ENCODE measurements at places on chromosomes 1 and 21. TPM values are rescaled to one million over a fixed set of nuclear protein-coding genes. Genes with fewer than 3 reads are reported as not detected.

HMGCS2 gene
- total RNA-seq, result not detected

MCOLN3 gene
- total RNA-seq, result not detected

VHLL gene
- total RNA-seq, result not detected

WNT4 gene
- total RNA-seq, result 0.13 TPM

DOP1B gene
- 5.9 TPM for total RNA-seq

NR0B2 gene
- total RNA-seq, result not detected

AMY1B gene
- total RNA-seq, result not detected

PLA2G4A gene
- total RNA-seq, result 18.9 TPM

SELP gene
- total RNA-seq, result 1.8 TPM

KLF18 gene
- not detected for total RNA-seq

CLCA1 gene
- not detected for total RNA-seq

VASH2 gene
- total RNA-seq, result 0.14 TPM

GPR25 gene
- not detected for total RNA-seq

OR14A2 gene
- not detected for total RNA-seq

RXFP4 gene
- 0.14 TPM for total RNA-seq

KAZN gene
- total RNA-seq, result 0.85 TPM

ALX3 gene
- total RNA-seq, result not detected

TRABD2B gene
- not detected for total RNA-seq

UTS2 gene
- not detected for total RNA-seq

HSF2BP gene
- total RNA-seq, result 0.53 TPM

LCK gene
- total RNA-seq, result 0.26 TPM

HAPLN2 gene
- not detected for total RNA-seq

FBLIM1 gene
- 321 TPM for total RNA-seq

MTARC1 gene
- 0.73 TPM for total RNA-seq

SLC26A9 gene
- not detected for total RNA-seq

PDZK1 gene
- 0.14 TPM for total RNA-seq

CD1C gene
- not detected for total RNA-seq

BTBD19 gene
- total RNA-seq, result 6.6 TPM

IFFO2 gene
- 24.5 TPM for total RNA-seq

CAMK1G gene
- not detected for total RNA-seq

CLIC6 gene
- not detected for total RNA-seq

TDRD10 gene
- total RNA-seq, result 3.8 TPM

MIXL1 gene
- total RNA-seq, result not detected

USH2A gene
- not detected for total RNA-seq

WDR77 gene
- total RNA-seq, result 48.5 TPM

LAX1 gene
- total RNA-seq, result 0.11 TPM

LDLRAD1 gene
- total RNA-seq, result not detected

All from pulmonary artery endothelial cell (primary cell).